CD4-positive, alpha-beta T cell treated with Interleukin-2 at 100 ng/mL for 4 hours (primary cell): ENCODE measurements at places on chromosomes 12 and 14.

GRCh38 chr14:104194016-104194415, 55.6 kb downstream of the KIF26A start:
- DNase-seq, result no peak

DNA sequence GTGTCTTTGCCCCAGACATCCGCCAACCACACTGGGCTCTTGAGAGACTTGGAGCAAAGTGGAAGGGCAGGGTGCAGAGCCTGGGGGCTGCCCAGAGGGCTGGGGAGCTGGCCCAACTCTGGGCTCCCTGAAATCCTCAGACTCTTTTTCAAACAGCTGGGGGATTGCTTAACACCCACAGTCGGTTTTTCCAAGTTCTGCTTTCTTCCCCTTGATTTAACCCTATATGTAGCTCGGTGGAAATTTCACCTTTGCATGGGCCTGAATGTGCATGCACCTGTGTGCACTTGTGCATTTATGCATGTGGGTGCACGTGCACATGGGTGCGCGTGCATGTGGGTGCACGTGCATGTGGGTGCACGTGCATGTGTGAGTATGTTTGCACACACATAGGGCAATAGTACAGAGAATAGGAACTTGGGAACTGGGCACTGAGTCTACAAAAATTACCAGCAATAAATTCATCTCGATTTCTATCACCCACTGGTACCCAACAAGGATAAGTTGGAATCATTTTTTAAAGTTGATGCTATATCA, 52.3 kb upstream of the RFLNA start:
- no peak for DNase-seq

GRCh38 chr12:82673698-82674097, 13.0 kb upstream of the TMTC2 start:
- no peak for DNase-seq

DNA sequence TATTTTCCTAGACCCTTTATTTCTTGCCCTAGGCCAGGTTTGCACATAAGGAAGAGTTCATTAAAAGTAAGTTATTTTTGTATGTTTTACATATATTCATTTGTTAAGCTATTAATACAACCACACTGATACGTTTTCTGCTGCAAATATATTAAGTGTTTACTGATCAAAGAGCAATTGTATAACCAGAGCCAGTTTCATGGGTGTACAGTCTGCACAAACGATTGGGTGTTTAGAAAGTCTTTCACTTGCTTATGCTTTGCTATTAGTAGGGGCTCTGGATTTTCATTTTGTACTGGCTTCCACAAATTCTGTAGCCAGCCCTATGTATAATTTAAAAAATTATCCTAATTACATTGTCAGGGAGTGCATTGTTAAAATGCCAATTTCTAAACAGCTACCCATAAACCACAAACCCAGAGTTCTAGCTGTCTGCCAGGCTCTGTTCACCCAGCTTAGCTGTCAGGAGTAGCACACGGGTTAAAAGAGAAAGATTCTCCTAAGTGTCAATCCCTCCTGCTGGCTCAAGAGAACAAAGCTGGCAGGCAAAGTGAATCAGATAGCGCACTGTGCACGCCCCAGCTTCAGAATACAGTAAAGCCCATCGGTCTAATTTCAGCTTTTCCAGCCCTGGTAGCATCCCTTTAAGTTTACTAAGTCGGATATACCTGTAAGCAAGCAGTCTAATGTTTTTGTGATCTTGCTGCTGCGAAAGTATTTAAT, 151.0 kb upstream of the LMO3 start:
- no peak for DNase-seq

DNA sequence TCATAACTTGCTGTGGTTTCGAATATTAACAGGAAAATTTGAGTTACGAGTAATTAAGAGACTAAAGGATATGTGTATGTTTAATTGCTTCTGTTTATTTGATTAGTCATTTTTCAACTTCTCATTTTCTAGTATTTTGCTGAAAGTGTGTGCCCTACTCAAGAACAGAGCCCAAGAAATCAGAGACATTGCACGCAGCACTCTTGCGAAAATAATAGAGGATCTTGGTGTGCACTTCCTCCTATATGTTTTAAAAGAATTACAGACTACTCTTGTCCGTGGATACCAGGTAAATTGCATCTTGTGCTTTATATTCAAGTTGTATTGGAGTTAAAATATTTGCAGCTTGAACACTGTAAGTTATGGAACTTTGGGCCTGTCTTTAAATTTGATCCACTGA, 50.8 kb downstream of the ARL1 start:
- no peak for DNase-seq

DNA sequence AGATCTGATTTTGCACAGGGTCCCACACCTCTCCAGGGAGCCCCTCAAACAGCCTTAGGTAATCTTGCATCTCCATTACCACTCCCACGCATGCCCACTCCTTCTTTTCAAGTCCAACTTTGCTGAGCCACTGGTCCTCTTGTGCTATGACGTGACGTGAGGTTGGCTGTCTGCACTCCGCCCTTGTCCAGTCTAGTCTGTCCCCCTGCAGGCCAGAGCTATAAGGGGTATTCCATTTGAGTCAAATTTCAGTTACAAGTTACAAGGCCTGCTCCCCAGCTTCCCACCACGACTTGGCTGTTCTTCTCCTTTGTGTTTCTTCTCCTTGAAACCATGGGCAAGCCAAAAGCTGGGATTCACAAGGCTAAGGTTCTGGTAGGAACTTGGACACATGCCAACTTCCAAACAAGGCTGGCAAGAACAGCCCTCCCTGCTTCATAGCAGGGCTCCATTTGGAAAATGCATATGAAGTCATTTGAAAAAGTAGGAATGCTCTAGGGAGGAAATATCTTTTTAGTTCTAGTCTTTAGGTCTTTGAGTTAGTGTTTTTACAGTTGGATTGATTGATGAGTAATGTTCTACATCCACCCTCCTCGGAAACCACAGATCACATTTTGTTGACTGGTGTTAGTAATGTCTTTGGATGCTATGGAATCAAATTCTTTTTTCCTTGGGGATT, 49.1 kb downstream of the KCNA1 start:
- no peak for DNase-seq

DNA sequence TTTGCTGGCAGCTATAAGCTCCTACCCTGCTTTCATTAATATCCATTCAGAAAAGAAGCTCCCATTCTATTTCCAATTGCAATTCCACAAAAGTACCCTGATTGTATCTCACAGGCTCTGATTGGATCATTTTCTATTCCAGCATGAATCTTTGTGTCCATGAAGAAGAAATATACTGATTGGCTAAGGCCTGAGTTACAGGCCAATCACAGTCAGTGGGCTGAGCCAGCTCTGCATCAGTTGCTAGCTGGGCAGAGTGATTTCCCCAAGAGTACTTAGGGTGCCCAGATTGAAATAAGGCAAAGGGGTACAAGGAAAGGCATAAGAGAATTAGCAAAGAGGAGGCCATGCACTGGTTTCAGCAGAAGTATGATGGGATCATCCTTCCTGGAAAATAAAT, 14.4 kb downstream of the ART4 start:
- no peak for DNase-seq

DNA sequence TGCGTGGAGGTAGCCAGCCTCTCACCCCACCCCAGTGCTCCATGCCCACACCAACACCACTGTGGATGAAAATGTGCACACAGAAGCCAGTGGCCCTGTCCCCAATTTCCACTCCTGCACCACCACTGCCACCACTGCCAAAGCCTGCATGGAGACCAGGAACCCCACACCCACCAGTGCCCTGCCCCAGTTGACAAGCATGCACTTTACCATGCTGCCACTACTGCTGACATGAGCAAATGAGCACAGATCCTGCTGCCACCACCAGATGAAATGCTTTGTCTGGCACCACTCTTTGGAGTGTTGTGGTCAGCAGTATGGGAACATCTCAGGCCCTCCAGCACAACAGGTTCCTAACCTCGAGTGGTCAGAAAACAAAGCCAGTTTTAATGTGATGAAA, 104.1 kb downstream of the ATXN7L3B start:
- no peak for DNase-seq

DNA sequence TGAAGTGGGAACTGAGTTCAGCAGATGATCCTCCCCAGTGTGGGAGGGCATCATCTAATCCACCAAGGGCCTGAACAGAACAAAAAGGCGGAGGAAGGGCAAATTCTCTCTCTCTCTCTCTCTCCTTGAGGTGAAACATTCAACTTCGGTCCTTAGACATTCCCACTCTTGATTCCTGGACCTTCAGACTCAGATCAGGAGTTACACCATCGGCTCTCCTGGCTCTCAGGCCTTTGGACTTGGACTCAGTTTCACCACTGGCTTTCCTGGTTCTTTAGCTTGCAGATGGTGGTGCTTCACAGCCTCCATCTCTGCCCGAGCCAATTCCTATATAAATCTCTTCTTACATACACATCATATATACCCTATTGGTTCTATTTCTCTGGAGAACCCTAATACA, 73.2 kb downstream of the SPPL3 start:
- no peak for DNase-seq

- DNase-seq, result no peak
These were observed 3.2 kb upstream of the COX8C start for GRCh38 chr14:93343797-93344196.

GRCh38 chr12:114747012-114747858, 63.3 kb upstream of the TBX3 start:
- DNase-seq, result no peak

DNA sequence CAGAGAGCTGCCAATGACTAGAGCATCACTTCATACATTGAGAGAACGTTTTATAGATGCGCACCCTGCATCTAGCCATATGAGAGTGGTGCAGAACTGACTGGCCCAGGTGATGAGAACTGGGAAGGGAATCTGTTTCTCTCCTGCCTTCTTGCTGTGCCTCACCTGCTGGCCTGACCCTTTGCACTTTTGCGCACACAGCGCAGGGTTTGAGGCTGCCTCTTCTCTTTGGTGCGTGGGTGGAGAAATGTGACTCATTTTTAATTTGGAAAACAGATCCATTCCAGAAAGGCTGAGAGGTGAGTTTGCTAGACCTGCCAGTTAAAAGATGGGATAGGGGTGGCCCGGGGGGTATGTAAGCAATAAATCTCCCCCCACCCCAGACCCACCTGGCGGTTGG, 453 bp upstream of the ESRRB start:
- no peak for DNase-seq

DNA sequence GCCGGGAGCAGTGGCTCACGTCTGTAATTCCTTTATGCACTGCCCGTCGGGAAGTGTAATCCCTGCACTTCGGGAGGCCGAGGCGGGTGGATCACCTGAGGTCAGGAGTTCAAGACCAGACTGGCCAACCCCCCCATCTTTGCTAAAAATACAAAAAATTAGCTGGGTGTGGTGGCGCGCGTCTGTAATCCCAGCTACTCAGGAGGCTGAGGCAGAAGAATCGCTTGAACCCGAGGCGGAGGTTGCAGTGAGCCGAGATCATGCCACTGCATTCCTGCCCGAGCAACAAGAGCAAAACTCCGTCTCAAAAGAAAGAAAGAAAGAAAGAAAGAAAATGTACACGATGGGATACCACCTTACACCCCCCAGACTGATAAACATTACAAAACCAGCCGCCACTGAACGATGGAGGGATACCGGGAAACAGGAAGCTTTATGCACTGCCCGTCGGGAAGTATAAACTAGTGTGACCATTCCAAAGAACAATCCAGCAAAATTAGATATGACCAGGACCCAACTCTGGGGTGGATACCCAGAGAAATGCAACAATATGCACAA, 1.1 kb downstream of the ABCD4 start:
- DNase-seq, result no peak

DNA sequence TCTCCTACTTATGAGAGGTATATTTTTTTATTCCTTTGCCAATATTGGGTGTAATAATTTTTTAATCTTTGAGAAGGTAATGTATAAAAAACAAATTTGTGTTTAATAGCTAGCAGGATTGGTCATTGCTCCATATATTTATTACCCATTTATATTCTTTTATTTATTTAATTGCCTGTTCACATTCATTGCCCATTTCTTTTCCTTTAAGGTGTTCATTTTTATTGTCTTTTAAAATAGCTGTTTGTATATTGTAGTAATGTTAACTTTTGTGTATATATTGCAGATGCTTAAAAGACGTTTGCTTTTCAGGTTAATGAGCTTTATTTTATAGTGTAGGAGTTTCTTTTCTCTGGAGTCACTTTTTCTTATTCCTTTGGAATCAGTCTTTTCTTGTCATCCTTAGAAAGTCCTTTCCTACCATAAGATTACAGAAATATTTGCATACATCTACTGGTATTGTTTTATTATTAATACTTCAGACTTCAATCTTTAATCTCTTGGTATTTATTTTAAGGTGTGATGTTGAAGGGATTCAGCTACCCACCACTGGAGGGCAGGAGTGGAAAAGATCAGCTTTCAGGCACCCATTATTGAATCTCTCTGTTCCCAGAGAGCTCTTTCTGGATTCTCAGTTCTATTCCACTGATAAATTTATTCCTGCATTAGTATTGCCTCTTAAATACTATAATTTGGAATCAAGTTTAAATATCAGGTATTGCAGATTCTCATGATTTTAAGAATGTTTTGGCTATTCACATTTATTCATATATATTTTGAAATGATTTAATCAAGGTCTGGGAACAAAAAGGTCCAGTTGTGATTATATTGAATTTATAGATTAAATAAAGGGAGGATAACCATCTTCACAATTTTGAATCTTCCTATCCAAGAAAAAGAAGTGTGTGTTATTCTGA, 17.3 kb downstream of the PPM1A start:
- DNase-seq, result peak; percentile 33

GRCh38 chr14:44099743-44100488, 407.2 kb downstream of the FSCB start:
- DNase-seq, result no peak

- no peak for DNase-seq
These were observed 25.2 kb downstream of the TCHP start for GRCh38 chr12:109925185-109925840.

DNA sequence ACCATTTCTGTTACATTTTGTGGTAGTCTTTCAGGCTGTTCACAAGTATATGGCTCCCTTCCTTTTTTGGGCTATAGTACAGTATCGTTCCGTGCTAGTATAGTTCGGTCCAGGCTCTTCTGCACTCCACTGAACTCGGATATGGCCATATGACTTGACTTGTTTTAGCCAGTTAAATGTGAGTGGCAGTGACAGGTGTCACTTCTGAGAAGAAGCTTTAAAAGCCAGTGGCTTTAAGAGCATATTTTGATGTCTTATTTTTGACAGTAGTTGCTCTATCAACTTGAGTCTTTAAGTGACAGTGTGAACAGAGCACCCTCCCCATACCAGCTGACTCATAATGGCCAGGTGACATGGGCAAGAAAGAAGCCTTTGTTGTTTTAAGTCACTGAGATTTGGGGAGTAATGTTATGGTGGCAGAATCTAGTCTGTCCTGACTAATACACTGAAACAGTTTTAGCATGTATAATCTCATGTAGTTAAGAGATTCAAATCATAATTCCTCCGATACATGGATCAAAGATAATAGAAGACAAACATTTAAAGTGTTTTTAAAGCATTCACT, 64.6 kb downstream of the ANO4 start:
- DNase-seq, result no peak

- no peak for DNase-seq
These were observed 127.2 kb upstream of the LHX5 start for GRCh38 chr12:113598815-113599406.

DNA sequence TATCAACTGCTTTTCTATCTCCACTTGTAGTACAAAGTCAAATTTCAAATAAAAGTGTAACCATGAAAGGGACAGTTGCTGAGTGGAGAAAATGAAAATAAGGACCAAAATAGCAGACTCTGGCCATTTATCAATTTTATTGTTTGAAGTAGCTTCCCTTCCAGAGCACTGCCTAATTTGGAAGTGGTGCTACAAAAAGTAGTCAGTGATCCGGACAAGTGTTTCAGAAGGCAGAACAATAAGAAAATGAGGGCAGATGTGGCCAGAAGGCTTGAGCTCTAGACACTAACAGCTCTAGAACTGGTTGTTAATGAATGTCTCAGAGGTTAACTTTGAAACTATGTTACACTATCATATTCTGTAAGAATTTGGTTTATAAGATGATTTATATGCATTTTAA, 48.9 kb downstream of the ABCC9 start:
- no peak for DNase-seq
